ENCODE measurements at places on chromosomes 3 and 15. TPM values are rescaled to one million over a fixed set of nuclear protein-coding genes. Genes with fewer than 3 reads are reported as not detected.

The LPP gene
- total RNA-seq: 11.7 TPM

The HYAL1 gene
- total RNA-seq: 0.40 TPM

The TMCO5A gene
- not detected for total RNA-seq

DNA sequence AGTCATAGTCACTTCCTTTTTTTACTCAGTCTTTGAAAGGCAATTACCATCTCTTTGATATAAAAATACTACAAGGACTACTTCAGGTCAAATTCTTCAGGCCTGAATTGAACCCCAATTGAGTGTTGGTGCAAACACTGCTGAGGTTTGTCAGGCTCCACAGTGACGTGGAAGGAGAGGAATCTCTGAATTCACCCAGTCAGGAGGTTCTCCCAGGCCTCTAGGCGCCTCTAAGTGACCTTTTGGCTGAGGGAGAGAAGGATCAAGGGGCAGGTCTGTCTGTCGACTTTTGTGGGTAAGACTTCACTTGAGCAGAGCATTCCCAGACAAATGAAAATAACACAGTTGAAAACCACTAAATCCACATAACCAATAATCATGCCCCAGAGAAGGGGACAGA, 227.6 kb upstream of the CHRNA7 start:
- DNase-seq: no peak

DNA sequence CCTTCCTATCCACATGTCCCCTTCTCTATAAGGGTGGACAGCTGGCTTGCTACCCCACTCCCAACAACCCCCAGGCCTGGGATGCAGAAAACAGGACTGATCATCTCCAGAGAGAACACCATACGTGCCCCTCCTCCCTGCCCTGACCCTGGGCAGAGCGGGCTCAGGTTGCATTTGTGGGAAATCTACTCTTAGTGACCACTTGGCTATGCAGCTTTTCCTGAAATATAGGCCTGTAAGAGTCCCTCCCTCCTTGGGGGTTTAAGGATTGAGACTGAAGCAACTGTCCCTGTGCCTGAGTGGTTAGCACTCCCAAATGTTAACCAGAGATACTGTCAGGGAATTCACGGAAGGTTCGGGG, 11.7 kb downstream of the SH2D7 start:
- no peak for DNase-seq

- no peak for DNase-seq
Measured at GRCh38 chr3:49727154-49727923, 3.6 kb upstream of the GMPPB start.

- peak; percentile 53 for DNase-seq
Measured at GRCh38 chr15:40582726-40583246, 11.3 kb upstream of the KNL1 start.

DNA sequence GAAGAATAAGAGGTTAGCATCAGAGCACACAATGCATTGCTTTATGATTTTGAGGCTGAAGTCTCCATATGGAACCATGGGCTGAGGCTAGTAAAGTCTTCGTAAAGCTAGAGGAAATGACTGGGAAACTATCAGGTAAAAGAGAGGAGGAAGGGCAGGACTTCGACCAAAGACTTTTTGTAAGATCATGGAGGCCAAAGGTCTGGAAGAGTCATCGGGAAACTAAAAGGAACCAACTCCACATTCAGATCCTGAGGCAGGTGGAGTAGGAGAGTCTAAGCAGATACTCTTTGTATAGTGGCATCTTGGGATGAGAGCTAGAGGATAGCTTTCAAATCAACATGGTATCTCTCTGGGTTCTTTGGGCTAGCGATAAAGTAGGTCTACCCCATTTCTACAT, 36.3 kb downstream of the SEMA6D start:
- DNase-seq: no peak

GRCh38 chr15:101242999-101243336, 8.9 kb downstream of the CHSY1 start:
- DNase-seq: no peak
